ENCODE measurements at places on chromosomes 4 and X.

GRCh38 chr4:138938366-138938690 lies 77.3 kb upstream of the NOCT start:
- peak; percentile 68 for DNase-seq

GRCh38 chr4:139685180-139685579 lies 19.6 kb downstream of the MGST2 start:
- DNase-seq: no peak

GRCh38 chrX:77814210-77814609 lies 28.2 kb upstream of the ATRX start:
- DNase-seq: no peak

- DNase-seq: no peak
Observed at GRCh38 chr4:32525420-32525819, 1805.3 kb downstream of the PCDH7 start.

- no peak for DNase-seq
Observed at GRCh38 chr4:80144676-80145470, 52.4 kb upstream of the PRDM8 start.

GRCh38 chr4:120870279-120870673 lies 52.2 kb downstream of the PRDM5 start:
- peak; percentile 65 for DNase-seq

DNA sequence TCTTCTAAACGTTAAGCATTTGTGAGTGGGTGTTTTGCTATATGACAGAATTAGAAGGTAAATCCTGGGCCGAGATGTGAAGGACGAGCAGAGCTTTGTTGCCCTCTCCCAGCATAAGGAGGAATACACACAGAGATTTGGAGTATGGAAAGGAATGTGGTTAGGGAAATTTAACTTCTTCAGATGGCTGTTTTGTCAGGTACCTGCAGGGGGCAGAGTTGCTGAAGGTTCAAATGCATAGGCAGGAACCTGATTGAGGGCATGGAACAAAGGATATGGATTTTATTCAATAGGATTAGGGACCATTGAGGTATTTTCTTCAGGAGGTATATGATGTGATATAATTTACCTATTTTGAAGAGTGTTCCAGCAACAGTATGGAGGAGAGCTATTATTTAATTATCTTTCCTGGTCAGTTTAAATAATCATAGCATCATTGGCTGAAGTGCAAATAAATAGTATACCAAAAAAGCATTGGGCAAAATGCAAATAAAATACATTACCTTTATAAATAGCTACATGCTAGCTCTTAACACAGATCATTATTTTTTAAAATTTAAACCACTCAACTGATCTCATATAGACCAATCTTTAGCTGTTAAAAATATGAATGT lies 143.6 kb downstream of the SLIT2 start:
- DNase-seq: peak; percentile 86

DNA sequence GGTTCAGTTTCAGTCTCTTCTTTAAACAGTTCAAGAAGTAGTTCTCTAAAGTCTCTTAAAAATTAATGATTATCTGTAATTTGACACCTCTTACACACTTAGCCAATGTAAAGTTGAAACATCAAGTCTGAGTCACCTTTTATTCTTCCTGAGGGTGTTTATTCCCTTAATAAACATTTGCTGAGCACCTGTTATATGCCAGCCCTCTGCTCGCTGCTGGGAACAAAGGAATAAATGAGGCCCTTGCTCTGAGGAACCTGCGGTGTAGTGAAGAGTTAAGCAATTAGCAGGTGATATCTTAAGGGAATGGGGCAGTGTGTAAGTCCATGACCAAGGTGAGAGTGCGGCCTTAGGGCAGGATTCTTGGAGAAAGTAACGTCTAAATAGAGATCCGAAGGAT lies 5.2 kb upstream of the NDNF start:
- DNase-seq: peak; percentile 6

DNA sequence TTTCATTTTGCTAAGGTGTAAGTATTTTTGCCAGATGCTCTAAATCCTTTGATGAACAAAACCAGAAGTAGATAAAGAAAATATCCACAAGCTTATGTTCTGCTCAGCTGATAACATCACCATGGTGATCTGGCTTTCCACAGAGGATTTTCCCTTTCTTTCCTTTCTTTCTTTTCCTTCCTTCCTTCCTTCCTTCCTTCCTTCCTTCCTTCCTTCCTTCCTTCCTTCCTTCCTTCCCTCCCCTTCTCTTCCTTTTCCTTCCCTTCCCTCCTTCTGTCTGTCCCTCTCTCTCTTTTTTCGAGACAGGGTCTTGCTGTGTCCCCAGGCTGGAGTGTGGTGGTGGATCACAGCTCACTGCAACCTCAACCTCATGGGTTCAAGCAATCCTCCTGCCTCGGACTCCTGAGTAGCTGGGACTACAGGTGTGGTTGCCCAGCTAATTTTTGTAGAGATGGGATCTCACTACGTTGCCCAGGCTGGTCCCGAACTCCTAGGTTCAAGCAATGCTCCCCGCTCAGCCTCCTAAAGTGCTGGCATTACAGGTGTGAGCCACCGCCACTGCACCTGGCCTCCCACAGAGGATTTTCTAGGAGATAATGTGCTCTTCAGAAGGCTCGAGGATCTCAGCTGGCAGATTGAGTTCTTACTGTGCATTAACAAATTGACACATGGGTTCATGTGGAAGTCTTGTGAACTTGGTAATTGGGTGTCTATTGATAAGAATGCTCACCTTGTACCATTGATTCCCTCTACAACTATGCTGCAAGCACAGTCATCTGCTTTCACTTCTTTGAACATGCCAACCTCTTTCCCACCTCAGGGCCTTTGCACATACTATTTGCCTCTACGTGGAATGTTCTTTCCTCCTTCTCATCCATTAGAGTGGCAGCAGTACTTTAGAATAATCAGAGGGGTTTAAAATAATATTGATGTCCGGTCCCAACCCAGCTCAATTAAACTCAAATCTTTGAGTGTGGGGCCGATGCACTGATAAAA lies 1.4 kb upstream of the RHOH start:
- DNase-seq: no peak

DNA sequence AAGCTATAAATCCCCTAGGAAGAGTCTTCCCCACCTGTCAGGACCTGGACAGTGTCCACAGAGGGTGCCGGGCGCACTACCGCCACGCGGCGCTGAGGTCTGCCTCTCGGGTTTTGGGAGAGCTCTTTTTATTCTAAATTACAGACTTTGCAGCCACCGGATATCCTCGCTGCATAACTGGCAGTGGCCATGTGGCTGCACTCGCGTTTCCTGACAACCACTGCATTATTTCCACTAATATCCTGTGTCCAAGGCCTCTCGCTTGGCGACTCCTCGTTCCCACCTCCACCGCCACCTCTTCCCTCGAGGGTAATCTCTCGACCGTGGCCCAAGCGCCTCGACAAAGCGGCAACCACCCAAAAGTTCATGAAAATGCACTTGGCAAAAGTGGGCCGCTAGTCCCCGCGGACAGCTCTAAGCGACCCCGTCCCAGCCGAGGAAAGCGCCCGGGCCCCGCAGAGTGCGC lies 512 bp upstream of the TMEM131L start:
- DNase-seq: peak; percentile 66

GRCh38 chr4:61273233-61273632 lies 73.1 kb downstream of the ADGRL3 start:
- no peak for DNase-seq

DNA sequence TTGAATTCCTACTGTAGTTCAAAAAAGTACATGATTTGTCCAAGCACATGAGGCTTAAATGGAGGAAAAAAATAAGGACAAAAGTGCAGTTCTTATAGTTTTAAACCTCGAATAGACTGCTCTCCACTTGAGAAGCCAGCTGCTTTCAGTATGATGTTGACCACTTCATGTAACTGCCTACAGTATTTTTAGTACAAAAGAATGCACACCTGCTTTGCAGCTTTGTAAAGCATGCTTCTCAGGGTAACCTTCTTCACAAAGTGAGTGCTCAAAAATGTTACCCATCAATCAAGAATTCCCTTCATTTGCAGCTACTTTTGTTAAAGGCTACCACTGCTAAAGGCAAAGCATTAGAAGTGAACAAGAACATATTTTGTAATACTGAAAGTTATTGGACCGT lies 83.4 kb upstream of the FAM47B start:
- DNase-seq: no peak

- DNase-seq: peak; percentile 37
Observed at GRCh38 chrX:10769696-10770619, 149.6 kb upstream of the MID1 start.

GRCh38 chrX:31128855-31129254 lies 57.0 kb upstream of the FTHL17 start:
- DNase-seq: no peak

GRCh38 chr4:123564758-123565346 lies 168.3 kb downstream of the SPRY1 start:
- DNase-seq: peak; percentile 96

GRCh38 chr4:23766344-23766743 lies 123.5 kb downstream of the PPARGC1A start:
- no peak for DNase-seq

GRCh38 chrX:108442901-108443464 lies 3.3 kb downstream of the COL4A5 start:
- no peak for DNase-seq

DNA sequence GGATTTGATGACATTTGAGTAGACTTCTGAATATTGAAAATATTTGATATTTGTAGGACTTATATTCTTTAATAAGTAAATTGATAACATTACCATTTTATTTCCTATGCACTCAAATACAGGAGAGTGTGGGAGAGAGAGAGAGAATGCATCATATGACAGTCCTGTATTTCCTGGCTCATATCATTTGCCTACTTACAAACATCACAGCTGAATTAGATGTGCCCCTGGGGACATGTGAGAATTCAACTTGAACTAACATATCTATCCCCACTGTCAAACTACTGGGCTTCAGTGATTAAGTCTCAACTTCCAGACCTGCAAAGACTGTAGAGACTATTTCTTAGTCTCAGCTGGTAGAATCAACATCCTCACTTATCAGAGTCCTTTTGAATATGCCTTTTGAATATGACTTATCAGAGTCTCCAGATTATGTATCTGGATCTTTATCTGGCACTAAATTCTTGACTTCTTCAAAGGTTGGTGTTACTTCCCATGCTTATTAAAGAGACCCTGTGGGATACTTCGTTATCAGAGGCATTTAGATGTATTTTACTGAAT lies 75.5 kb downstream of the PABPC4L start:
- DNase-seq: peak; percentile 91

DNA sequence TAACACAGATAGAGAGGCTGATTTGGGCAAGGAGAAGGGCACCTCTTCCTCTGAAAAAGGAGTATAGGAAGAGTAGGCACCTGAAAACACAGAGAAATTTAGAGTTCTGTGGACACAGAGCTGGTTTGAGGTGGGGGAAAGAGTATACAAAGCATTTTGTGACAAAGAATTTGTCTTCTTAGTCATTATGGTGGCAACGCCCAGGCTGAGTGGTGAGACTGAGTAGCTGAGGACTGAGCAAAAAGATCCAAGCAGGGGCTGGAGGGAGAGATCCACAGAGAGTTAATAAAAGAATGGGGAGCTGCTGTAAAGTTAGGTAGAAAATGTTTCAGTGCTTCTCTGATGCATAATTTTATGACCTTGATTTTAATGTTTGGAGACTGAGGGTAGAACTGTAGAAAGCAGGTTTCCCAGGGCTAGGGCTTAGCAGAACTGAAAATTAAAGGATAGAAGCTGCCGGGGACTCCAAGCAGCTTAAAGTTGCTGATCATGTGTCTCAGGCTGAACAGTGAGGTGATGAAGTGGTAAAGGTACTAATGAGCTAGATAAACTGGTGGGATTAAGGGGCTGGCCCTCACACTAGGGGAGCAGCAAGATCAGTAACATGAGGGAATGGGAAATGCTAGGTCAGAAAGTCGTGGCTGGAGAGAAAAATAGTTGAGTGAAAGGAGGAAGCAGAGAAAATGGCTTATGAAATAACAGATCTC lies 118.9 kb downstream of the CEP44 start:
- peak; percentile 91 for DNase-seq

- no peak for DNase-seq
Observed at GRCh38 chr4:138184886-138185285, 57.3 kb downstream of the SLC7A11 start.

GRCh38 chr4:139635966-139636365 lies 29.7 kb upstream of the MGST2 start:
- no peak for DNase-seq

DNA sequence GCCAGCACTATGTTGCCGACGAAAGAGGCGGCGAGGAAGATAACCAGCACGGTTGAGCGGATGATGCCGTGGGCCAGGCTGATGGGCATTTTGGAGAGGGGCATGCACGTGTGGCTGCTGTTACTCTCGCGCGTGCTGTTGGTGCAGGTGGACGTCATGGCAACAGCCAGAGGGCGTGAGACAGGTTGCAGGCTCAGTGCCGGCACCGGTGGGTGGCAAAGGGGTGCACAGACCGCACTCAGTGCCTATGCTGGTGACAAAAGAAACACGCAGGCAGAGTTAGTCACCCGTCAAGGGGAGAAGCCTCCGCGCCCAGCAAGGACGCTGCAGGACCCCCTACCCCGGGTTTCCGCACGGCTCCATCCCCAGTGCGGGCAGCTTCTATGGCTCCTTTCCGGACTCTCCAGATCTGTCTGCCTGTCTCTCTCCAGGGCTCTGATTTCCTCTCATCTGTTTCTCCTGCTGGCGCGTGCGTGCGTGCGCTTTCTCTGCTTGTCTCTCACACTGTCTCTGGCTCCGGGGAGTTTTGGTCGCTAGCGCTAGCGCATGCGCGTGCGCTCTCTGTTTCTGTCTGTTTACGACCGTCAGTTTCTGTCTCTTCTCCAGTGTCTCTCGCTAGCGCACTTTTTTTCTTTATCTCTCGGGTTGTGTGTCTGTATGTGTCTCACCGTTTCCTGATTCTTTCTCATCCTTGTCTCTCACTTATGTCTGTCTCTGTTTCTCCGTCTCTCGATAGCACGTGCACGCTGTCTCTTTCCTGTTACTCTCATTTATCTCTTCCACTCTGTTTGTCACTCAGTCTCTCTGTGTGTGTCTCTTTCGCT lies 2.1 kb downstream of the GPR101 start:
- peak; percentile 58 for DNase-seq

- DNase-seq: no peak
Observed at GRCh38 chr4:75087416-75087815, 154.5 kb downstream of the PARM1 start.

- peak; percentile 22 for DNase-seq
Observed at GRCh38 chrX:95629737-95630136, 1054.9 kb upstream of the DIAPH2 start.

GRCh38 chr4:156575430-156576073 lies 396.0 kb downstream of the PDGFC start:
- DNase-seq: peak; percentile 28

- no peak for DNase-seq
Observed at GRCh38 chr4:102103368-102103767, 241.9 kb downstream of the SLC39A8 start.

- DNase-seq: no peak
Observed at GRCh38 chrX:29257521-29257920, 670.3 kb downstream of the IL1RAPL1 start.

DNA sequence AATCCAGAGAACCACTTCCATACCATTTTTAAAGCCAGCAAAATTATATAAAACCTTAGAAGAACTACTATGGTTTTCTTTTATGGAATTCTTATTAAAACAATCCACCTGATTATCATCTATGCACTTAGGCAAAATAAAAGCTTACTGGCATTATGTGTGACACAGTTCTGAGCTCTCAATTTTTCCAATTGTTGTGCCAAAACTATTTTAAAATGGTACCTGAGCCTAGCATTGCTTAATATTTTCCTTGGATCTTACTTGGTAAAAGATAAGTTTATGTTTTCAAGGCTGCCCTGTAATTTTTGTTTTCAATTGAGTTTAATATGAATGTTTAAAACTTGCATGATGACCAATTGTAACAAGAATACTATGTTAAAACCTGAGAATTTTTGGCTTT lies 201.3 kb downstream of the MAD2L1 start:
- no peak for DNase-seq

GRCh38 chr4:151850791-151851213 lies 90.0 kb upstream of the GATB start:
- DNase-seq: no peak
